CD4-positive, alpha-beta T cell treated with Interferon alpha-2 for 1 hour (primary cell): ENCODE measurements at places on chromosomes 3 and 15.

GRCh38 chr3:135017003-135017893, 222.2 kb downstream of the EPHB1 start:
- no peak for DNase-seq

DNA sequence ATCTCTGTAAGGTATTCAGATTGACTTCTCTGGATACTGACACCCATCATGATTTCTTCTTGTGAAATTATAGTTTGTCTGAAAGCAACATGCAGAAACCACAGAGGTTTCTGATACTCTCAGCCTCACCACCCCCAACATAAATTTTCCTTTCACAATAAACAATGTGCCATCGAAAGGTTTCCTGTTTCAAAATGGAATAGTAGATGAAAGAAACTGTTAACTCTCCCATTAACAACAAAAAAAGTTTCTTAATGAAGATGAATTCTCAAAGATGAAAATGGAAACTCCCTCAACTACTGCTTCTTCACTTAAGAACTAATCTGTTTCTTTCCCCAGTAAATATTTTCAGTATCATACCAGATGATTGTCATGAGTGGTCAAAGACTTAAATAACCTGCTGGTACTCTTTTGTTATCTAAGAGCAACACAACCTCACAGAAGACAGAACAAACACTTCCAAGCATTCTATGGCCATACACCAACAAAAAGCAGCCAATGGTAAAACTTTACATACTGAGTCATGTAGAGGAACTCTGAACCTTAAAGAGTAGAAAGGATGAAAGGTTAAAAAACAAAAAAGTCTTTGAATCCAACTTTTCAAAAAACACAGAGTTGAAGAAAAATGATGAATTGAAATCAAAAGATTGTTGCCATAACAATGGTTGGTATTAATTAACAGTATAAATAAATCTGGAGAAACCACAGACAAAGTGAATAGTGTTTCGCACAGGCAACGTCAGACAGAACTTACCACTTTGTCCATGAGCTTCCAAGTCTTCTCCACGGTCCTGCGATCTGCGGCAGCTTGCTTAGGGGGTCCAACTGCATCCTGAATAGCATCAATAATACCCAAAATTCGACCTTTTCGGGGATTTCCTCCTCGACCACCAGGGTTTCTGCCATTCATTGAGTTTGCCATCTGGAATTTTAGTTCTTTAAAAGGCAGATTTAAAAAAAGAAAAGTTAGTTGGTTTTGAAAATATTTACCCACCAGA, 1.9 kb downstream of the CBLB start:
- DNase-seq, result peak; percentile 61

- peak; percentile 30 for DNase-seq
These were observed 117.0 kb upstream of the TSPAN3 start for GRCh38 chr15:77187751-77188464.

DNA sequence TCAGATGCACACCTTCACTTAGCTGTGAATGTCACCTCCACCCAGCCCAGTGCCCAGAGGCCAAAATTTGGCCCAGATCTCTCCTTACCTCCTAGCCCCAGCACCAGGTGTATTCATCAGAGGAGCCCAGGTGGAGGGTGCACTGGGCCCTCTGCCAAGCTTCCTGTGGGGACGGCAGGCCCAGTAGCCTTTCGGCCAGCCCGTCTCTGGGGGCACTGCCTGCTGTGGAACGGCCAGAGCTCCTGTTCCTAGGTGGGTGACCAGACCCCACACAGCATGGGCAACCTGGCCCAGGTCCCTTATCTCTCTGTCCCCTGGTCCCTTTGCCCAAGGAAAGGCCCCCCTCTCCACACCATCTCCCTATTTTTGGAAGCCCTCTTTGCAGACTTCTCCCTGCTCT, 67.8 kb downstream of the AAGAB start:
- no peak for DNase-seq

DNA sequence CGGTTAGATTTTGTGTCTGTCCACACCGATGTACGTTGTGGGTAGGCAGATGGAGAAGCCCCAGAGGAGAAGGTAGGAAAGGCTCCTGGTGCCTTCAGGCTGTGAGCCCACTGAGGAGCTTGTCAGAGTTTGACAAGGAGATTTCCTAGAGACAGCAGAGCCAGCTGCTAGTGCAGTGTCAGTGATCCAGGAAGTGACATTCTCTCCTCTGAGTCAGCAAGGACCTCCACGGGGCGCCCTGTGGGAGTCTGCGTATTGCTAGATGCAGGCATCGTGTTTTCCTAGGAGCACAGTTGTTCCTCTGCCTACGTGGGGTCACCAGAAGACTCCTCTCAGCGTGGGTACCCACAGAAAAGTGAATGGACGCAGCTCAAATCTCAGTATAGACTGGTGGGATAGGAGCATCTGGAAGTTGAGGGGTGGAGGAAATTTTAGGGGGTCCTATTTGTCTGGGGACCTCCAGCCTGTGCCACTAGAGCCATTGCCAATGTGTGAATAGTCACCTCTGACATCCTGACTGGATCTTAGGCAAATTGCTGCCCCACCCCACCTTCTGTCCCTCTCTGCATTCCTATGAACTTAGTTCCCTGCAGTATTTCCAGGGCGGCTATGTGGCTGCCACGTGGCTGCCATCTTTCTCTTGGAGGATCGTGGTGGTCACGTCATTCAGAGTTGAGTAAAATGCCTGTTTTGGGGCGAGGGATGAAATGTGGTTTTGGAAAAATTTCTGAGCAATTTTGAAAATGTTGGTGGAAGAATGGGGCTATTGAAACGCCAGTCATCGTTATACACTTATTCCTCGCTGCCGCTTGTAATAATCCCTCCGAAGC, 84.8 kb upstream of the KLHL25 start:
- DNase-seq, result no peak

GRCh38 chr3:29567501-29567900, 286.6 kb downstream of the RBMS3 start:
- DNase-seq, result no peak

DNA sequence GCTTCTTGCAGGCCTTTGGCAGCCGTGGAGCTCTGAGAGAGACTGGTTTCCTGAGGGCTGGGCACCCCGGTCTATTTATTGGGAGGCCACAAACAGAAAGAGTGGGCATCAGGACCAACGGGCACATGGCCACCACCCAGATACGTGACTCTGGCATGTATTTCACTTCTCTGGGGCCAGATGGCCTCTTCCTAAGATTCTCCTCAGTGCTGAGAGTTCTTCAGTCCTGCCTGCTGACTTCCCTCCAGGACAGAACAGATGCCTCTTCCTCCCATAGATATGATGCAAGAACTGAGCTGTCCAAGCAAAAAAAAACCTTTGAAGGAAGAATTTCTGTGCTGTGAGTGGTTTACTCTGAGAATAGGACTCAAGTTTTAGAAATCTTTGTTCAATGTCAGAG, 107.7 kb downstream of the IGF2BP2 start:
- DNase-seq, result no peak
